ENCODE measurements at places on chromosomes 2 and 18. TPM values are rescaled to one million over a fixed set of nuclear protein-coding genes. Genes with fewer than 3 reads are reported as not detected.

The CLEC4F gene
- total RNA-seq = not detected

The ATOH8 gene
- total RNA-seq = 13.2 TPM

The ZBTB7C gene
- 3.9 TPM for total RNA-seq

The NIF3L1 gene
- 34.1 TPM for total RNA-seq

The LIPG gene
- 10.0 TPM for total RNA-seq

The FAM124B gene
- total RNA-seq = 5.2 TPM

The CCDC148 gene
- total RNA-seq = 13.5 TPM

The TSGA10 gene
- 21.4 TPM for total RNA-seq

The GLS gene
- 145 TPM for total RNA-seq

The ABCB11 gene
- total RNA-seq = 2.6 TPM

The CAD gene
- 23.7 TPM for total RNA-seq

The SOX11 gene
- 146 TPM for total RNA-seq

Data from cerebellum (tissue), 4 donors.